ENCODE measurements at places on chromosomes 5 and 9.

DNA sequence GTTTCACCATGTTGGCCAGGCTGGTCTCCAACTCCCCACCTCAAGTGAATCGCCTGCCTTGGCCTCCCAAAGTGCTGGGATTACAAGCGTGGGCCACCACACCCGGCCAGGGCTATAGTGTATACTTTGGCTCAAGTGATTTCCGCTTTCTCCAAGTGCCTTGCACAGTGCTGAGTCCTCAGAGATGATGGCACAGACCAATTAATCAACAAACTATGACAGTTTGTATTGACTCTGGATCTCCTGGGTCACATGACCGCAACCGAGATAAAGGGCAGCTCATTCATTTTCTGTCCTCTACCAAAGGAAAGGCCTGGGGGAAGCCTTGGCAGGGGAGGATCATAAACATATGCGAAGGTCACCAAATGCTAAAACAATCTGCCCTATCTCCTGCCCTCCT lies 11.4 kb upstream of the LARP1 start:
- no peak for DNase-seq

- no peak for DNase-seq
Observed at GRCh38 chr5:107636555-107636954, 34.2 kb downstream of the EFNA5 start.

GRCh38 chr5:149409268-149409948 lies 30.3 kb upstream of the IL17B start:
- no peak for DNase-seq

DNA sequence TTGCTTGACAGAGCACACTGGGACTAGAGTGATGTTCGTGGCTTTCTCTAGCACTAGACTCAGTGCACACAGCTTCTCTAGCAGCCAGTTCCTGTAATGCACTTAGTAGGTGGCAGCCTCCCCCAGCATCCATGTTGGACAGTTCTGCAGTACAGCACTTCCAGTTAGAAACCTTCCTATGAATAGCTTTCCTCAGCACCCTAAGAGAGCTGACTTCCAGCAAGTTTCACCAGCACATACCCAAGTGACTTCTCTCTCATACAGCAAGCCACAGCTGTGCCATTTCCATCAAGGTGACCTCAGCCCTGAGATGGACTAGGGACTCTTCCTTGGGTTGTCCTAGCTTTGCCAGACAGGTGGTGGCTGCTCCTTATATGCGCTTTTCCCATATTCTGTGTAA lies 60.4 kb downstream of the PJA2 start:
- no peak for DNase-seq
